NCI-H2171 (cell line): ENCODE measurements at places on chromosomes 12 and 14.

DNA sequence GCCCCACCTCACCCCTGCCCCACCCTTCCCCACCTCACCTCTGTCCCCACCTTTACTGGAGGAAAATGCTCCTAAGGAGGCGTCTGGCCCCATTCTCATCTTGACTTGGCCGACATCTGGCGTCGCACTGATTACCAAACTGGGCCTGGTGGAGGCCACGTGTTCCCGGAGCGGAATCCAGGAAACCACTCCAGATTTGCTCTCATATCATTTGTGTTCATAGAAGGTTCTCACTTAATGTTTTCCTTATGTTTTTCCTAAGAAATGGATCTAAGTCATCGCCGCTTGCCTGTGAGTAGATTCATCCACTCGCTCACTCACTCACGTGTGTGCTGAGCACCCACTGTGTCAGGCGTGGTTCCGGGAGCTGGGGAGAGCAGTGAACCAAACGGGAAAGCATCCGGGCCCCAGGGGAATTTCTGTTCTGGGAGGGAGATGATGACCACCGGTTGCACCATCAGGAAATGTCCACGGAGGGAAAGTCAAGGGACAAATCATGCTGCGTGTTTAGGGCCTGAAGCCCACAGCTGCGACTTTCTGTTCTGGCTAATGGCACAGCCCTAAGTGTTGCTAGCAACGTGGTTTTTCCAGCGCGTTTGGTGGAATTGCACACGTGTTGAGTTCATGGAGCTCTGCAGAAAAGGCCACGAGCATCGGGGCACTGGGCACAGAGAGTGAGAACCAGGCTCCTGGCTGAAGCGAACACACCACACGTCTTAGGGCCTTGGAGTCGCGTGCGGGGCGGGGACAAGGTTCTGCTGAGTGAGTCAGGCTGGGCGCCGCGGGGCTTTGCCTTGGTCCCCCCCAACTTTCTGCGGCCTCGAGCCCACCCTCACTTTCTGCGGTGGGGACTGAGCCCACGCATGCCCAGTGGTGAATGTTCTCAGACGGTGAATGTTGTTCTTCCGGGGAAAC is 57.7 kb downstream of the ADGRD1 start:
- no peak for DNase-seq

DNA sequence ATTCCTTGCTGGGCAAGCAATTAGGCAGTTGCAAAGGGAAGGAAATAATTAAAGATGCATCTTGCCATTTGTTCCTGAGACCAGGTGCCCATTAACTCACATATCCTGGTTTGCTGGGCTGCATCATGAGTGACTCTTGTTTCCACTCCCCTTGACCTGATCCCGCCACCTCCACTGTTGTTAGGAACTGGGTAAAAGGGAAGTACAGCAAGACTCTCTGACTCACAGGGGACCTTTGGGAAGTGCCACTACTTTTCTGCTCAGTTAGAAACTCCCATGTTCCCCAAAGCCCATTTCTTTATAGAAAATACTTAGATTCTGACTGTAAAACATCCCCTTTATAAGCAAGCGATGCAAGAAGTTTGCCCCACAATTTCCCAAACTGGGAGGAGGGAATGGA is 186.0 kb upstream of the BCL2L14 start:
- DNase-seq, result no peak

- no peak for DNase-seq
Measured at GRCh38 chr14:66974397-66975025, 214.7 kb upstream of the GARIN2 start.

- DNase-seq, result no peak
Measured at GRCh38 chr12:110282956-110283817, 2.1 kb downstream of the ATP2A2 start.

DNA sequence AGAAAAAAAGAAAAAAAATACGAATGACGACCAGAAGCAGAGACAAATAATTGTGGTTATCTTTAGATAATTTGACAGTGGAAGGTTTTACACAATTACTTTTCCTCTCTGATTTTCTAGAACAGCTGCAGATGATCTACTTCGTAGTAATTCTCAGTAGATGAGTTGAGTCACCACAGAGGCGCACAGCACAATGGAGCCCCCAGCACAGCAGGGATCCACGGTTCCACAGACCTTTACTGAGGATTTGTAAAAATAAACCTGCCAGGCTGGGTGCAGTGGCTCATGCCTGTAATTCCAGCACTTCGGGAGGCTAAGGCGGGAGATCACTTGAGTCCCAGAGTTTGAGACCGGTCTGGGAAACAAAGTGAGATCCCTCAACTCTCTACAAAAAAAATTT is 29.3 kb downstream of the AMN start:
- DNase-seq, result no peak

DNA sequence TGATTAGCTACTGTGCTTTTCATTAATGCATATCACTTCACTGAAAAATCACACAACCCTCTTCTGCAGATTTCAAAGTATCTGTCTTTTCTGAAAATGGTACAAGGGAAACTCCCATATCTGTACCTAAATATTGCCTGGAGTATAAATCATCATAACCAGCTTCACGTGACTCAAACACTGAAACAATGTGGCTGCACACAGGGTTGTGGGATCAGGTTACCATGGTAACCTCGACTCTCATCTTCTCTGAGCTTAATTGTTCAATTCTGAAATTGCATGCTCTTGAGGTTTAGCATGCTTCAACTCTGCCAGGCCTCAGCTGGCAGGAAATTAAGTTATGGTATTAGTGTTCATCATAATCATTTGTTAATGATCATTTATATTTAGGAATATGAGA is 77.5 kb upstream of the CPSF6 start:
- DNase-seq, result no peak

DNA sequence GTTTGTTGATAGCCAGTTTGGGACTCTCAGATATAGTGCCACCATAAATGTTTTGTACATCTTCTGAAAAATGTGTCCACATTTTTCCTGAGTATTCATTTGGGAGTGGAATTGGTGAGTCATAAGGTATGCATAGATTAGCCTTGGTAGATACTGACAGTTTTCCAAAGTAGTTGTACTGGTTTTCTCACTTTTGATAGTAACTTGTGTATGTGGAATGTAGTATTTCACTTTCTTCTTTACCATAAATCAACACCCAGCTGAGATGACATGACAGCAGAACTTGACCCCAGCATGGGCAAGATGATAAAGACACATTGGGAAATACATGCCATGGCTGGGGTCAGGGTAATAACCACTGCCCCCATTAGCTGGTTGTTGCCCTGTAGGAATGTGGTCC is 5.4 kb downstream of the FBXW8 start:
- no peak for DNase-seq

DNA sequence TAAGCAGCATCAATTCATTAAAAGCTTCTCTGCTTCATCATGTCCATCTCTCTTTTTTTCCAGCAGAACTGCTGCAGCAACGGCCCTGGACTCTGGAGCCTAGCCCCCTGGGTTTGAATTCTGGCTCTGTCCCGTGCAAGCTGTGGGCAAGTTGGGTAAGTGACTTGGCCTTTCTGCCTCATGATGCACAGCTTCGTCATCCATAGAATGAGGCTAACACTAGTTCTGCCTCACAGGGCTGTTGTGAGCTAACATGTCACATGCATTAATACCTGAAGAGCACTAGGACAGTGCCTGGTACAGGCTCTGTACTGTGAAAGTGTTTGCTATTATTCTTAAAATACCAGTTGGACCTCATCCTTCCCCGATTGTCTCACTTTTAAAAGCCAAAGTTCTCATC is 4.2 kb downstream of the KRT82 start:
- DNase-seq, result no peak

GRCh38 chr12:32273063-32273522 is 126.3 kb upstream of the FGD4 start:
- DNase-seq, result no peak

DNA sequence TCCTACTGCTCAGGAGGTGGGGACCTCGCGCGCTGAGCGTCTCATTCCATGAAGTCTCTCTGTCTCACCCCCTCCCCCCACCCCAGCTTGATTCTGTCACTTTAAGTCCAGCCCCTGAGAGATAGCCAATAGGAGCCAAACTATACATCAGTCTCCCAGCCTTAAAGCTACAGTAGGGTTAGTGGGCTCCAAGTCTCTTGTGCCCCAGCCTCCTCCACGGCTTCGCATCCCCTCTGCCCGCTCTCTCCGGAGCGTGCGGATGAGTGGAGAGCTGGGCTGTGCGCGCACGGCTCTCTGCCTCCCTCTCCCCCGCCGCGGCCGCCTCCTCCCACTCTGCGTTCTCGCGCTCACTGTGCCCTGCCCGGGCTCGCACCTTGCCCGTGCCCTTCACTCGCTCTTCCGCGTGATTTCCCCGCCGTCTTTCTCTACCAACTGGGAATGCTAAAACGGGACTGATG is at the start of gene ESRRB:
Gene ESRRB, plus strand, starts transcription at position 191 of the 458 bp plus-strand sequence. Its CDS starts 265 bp downstream, at position 456.
- DNase-seq, result peak; percentile 15

- no peak for DNase-seq
Measured at GRCh38 chr12:20628226-20628787, 66.8 kb upstream of the SLCO1C1 start.
